AG09319 (cell line): ENCODE measurements at places on chromosomes 16 and 17.

DNA sequence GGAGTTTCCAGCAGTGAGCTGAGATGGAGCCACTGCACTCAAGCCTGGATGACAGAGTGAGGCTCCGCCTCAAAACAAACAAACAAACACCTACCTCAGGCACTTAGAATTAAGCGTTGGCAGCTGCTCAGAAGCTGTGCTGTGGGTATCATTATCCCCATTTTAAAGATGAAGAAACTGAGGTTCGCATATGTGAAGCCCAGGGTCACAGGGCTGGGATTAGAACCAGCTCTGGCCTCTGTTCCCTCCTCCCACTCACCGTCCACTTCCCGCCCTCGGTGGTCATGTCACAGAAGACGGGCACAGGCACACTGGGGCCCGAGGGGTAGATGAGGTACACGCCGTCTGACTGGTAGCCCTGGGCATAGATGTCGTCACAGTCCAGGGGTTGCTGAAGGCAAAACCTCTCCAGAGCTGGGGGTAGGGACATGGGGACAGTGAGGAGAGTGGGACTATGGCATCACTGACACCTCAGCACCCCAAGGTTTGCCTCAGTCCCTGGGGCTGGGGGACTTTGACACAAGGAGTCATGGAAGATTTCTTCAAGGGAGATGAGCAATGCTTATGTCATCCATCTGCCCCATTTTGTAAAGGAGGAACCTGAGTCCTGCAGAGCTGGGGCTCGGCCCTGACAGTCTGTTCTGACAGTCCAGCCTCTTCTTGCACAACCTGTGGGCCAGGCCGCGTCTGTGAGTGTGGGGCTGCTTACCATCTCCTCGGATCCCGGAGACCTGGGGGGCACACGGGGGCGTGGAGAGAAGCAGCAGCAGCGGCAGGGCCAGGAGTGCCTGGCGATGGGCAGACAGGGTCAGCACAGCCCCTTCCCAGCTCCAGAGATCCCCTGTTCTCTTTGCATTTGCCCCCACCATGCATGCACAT, 700 bp downstream of the MFAP4 start:
- DNase-seq = peak; percentile 48

DNA sequence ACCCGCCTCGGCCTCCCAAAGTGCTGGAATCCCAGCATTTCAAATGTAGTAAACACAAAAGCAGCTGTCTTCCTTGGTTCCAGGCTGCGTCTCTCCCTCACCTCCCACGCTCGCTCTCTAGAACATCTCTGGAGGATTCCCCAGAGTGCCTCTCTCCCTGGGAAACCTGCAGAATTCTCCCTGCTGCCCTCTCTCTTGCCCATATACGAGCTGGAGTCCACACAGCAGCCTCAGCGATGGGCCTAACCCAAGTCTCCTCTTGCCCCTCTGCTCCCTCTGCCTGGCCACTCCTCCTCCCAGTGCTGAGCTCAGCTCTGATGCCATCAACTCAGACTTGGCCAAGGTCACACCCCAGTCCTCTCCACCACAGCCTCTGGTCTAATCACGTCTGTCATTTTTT, 10.6 kb downstream of the GPRC5B start:
- no peak for DNase-seq

- no peak for DNase-seq
Measured at GRCh38 chr16:2243031-2243528, 6.8 kb downstream of the DNASE1L2 start.

DNA sequence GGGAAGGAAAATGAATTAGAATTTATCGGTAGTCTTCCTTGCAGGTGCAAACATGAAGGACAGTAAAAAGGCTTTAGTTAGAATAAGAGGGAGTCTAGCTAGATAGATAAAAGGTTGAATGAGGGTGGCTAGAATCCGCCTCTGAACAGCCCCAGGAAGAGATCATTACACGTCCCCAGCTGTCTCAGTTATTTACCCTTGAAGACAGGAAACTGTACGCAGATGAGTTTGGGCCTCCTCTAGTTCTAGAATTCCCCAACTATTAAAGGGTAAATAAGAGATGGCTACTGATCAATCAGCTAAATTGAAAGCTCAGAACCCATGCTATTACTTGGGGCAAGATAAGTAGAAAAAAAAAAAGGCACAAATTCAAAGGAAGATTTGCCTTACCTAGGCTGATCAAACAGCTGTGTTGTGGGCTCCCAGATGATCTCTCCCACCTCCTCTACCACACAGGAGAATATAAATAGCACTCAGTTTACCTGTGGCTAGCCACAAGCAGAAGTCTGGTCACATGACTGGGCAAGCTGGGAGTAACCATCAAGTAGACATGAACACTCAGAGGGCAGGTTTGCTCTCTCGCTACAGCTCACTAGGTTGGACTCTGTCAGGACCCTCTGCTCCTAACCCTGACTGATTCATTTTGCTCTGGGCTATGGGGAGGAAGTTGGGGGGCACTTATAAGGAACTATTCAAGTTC, 17.0 kb downstream of the FAM117A start:
- no peak for DNase-seq

GRCh38 chr16:89137666-89138512, 33.7 kb upstream of the CDH15 start:
- DNase-seq = no peak

DNA sequence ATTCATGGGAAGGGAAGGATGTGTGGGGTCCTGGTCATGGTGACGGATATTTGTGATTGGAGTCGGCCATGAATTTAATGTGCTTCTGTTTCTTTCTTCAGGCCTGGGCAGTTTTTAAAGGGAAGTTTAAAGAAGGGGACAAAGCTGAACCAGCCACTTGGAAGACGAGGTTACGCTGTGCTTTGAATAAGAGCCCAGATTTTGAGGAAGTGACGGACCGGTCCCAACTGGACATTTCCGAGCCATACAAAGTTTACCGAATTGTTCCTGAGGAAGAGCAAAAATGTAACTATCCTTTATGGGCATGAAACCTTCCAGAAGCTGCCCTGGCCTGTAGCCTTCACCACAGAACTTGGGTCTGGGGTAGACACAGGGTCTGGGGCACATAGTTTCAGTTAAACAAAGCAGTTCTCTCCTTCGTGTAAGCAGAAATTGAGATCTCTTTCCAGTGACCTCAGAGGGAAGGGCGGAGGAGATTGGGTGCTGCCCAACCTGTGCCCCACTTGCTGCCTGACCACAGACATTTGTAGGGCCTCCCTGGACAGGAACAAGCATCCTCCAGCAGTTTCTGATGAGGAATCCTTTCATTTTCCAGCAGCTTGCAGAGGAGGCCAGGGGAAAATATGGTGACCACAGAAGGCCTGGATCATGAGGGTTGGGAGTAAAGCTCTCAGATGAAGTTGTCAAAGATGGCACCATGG, 10.1 kb downstream of the IRF8 start:
- DNase-seq = no peak

DNA sequence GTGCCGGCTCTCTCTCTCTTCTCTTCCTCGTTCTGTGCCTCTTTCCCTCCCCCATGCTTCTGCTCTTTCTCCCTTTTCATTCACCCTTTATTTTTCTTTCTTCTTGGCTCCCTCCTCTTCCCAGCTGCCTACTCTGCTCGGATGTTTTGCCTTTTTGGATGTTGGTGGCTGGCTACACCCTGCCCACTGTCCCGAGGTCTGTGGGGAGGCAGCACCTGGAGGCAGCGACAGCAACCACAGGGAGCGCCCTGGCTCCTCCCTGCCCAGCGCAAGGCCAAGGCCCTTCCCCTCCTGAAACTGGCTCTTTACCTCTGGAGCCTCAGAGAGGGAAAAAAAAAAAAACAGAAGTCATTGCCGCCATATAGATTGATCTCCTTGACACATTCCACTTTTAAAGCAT, 20.0 kb downstream of the CLUAP1 start:
- DNase-seq = no peak

- no peak for DNase-seq
Measured at GRCh38 chr16:1167276-1168107, 14.6 kb downstream of the CACNA1H start.

- no peak for DNase-seq
Measured at GRCh38 chr16:85399583-85400284, 213.4 kb upstream of the GSE1 start.

- DNase-seq = no peak
Measured at GRCh38 chr17:81025065-81025740, 9.7 kb upstream of the BAIAP2 start.

DNA sequence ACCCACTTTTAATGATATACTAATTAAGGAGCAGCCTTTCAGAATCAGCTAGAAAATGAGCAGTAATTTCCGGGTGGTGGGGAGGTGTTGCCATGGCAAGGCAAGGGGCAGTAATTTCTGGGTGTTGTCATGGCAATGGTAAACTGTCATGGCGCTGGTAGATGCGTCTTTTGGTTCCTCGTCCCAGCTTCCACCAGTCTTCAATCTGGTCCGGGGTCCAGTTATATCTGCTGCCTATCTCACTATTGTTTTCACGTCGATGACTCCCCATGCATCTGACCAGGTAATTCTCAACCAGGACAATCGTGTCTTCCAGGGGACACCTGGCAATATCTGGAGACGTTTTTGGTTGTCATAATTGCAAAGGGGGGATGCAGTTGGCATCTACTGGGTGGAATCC, 34.9 kb downstream of the TMEM114 start:
- DNase-seq = no peak

DNA sequence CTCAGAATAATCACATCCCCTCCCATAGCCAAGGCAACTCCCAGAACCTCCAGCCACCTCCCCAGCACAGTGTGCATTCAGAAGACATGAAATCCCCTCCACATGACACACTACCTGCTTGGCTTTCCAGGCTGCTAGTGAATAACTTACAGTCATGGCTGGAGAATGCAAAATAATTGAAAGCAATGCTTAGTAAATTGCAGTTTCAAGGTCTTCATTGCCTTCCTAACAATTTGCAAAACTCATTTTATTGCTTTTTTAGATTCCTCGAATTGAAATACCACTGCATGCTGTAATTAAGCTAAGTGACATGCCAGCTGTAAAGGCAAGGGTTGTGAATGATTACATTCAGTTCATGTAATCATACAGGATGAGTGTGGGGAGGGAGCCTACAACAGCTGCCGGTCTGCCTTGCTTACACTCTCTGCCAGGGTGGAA, 29.0 kb upstream of the HOXB13 start:
- DNase-seq = no peak

GRCh38 chr17:80095038-80095843, 6.1 kb upstream of the GAA start:
- DNase-seq = no peak

DNA sequence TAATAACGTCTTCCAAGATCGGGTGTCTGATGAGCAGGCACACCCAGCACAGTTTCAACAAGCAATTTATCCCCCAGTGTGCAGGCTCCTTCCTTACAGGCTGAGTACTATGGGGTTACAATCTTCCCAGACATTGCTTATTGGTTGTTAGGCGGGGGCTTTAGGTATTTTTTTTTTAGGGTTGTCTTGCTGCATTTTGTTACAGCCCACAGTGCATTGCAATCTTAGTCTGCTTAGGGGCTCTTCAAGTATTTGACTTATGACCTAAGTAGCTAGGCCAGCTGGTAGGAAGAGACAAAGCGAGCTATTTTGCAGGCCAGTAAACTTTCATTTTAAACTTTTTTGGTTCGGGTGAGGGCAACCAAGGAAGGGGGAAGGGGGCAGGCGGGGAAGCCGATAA, 5.8 kb downstream of the PLD6 start:
- DNase-seq = no peak

DNA sequence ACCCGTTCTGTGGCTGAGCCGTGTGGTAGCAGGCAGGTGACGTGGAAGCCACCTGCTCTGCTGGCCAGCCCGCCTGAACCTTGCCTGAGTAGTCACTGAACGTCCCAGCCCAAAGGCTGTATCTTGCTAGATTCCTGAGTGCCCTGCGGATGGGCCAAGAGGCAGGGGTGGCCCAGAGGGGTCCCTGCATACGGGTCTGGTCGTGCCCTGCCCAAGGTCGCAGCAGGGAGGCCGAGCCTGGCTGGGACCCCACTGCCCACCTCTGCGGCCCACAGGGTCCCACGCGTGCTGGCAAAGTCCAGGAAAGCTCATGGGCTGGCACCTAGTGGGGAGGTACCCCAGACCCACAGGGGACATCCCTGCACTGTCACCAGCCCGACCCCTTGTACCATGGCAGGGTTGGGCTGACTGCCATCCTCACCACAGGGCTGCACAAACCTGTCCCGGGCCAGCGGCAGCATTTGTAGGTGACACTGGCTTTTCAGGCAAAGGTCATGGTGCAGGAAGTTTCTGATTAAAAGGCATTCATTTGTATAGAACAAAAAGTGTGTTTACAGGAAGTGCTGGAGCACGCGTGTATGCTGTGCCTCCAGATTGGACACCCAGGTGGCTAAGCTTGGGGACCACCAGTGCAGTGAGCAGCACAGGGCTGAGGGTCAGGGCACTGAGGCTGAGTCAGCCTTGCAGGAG, 45.1 kb upstream of the ZC3H18 start:
- no peak for DNase-seq

- DNase-seq = no peak
Measured at GRCh38 chr17:63450551-63450950, 4.4 kb upstream of the CYB561 start.

- no peak for DNase-seq
Measured at GRCh38 chr16:23356941-23357340, 54.8 kb downstream of the SCNN1B start.

DNA sequence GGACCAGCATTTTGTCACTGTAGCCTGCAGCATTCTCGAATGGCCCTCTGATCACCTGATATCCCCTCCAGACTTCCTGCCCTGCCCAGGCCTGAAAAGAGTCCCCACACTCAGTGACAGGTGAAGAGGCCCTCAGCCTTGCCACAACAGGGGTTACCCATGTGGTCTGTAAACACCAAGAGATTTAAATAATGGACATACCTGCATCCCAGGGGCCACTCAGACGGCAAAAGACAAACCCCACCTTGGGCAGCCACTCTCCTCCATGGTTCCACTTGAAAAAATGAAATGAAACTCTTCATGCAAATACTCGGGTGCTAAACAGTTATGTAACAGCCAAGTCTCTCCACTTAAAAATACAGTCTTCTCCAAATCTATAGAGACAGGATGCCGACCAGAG, 22.9 kb upstream of the PECAM1 start:
- DNase-seq = no peak

DNA sequence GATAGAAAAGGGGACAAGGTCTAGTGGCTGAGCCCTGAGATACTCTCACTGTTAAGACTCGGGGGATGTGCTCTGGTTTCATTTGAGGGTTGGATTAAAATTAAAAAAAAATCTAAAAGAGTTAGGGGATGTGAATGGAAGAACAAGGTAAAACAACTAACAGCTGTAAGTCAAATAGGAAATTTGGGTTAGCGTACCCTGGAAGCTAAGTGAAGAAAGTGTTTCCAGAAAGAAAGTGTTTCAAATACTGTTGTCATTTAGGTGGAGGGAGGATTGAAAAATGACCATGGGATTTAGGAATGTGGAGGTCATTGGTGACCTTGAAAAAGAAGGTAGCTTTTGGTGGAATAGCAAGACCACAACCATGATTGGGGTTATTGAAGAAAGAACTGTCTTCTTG, 37.7 kb downstream of the PPM1D start:
- DNase-seq = no peak

DNA sequence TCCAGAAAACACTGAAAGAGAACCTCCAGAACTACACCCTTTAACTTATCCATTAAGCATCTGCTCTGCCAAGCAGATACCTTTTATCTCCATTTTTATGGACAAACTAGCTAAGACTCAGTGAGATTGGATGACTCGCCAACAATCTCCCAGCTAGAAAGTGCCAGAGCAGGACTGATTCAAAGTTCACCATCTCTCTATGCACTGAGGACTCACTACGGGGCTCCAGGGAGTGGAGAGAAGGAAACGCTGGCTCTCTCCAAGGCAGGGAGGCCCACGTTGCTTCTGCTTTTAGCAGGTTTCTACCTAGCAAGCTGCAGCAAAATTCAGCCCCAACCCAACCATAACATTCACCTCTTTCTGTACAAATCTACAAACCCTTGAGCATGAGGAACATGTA, 52.8 kb upstream of the ARHGAP44 start:
- no peak for DNase-seq
